Breast epithelium (tissue), 4 donors: ENCODE measurements at places on chromosomes 12 and 14.

DNA sequence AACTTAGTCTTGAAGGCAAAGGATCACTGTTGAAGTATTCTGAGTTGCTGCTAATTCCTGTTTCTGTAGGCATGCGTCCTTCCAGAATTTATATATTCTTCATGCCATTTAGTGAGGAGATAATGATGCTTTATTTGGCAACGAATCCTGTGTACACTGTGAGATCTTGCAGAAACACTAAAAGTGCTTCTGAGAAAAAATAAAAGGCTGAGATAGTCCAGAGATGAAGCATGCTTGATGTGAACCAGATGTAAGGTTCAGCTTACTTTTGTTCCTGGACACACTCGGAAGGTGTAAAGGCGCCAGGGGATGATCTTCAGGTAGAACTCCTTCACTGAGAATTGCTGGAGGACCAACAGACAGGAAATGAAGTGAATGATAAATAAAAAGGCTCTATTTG, 39.1 kb downstream of the AREL1 start:
- no peak for DNase-seq

GRCh38 chr14:65854215-65854614, 441.7 kb downstream of the FUT8 start:
- DNase-seq: no peak

GRCh38 chr12:5944053-5944452, 1.0 kb downstream of the ANO2 start:
- DNase-seq: no peak

GRCh38 chr14:68636597-68636996, 156.3 kb downstream of the ZFP36L1 start:
- no peak for DNase-seq

- no peak for DNase-seq
Measured at GRCh38 chr12:45131506-45131905, 80.6 kb upstream of the DBX2 start.

DNA sequence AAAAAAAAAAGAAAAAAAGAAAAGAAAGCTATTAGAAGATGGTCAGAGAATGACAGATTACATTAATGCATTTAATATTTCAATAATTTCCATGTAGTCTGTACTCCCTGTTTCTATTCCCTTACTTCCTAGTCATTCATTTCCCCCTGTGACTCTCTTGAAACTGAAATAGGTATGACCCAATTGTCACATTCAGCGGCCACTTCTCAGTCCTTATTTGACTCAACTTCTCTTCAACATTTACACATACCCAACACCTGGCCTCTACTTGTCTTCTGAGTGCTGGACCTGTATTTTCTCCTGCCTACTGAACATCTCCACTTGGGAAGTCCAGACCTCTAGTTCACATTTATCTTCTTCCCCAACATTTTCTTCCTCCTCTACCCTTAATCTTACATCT, 7.2 kb downstream of the EEA1 start:
- no peak for DNase-seq

- DNase-seq: no peak
Measured at GRCh38 chr14:23750357-23750756, 114.2 kb downstream of the DHRS2 start.

- DNase-seq: no peak
Measured at GRCh38 chr12:105252901-105253300, 16.9 kb upstream of the APPL2 start.

DNA sequence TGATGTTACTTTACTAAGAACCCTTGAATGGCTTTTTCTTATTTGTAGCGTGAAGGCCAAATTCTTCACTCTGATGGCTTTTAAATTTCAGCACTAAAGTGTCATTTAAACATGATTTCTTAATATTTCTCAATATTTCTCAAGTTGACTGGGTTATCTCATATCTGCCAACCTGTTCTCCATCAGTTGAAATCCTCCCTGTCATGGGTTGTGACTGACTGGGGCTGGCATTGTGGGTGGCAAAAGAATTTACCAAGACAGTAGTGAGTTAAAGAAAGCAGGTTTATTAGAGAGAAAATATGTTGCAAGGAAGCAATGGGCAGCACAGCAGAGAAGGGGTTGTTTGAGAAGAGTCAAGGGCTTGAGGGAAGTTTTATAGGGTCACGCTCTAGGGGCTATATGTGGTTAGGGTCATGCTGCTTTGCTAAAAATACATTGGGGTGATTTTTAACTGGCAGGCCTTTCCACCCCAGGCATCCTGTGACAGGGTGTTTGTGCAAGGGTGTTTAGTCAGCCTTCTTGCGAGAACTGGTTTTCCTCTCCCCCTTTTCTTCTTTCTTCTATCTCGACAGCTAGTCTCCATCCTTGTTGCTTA, 232.8 kb upstream of the SEL1L start:
- DNase-seq: no peak

- no peak for DNase-seq
Measured at GRCh38 chr14:24848102-24848790, 201.7 kb downstream of the STXBP6 start.

- DNase-seq: no peak
Measured at GRCh38 chr12:8564656-8565055, 24.0 kb upstream of the CLEC4E start.
